Activated T-cell treated with anti-CD3 and anti-CD28 coated beads for 48 hours (primary cell): ENCODE measurements at places on chromosomes 4 and X.

DNA sequence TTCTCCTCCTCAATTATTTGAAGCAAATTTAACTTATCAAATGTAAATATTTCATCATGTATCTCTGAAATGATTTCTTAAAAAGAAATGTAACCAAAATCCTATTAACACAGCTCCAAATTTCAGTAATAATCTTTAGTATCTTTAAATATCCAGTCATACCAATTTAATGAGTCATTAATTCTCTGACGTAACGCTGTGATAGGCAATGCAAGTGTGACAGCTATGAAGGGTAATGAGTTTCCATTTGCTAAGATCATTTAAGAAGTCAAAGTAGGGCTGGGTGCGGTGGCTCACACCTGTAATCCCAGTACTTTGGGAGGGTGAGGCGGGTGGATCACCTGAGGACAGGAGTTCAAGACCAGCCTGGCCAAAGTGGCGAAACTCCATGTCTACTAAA lies 15.6 kb downstream of the RPS3A start:
- DNase-seq, result no peak

DNA sequence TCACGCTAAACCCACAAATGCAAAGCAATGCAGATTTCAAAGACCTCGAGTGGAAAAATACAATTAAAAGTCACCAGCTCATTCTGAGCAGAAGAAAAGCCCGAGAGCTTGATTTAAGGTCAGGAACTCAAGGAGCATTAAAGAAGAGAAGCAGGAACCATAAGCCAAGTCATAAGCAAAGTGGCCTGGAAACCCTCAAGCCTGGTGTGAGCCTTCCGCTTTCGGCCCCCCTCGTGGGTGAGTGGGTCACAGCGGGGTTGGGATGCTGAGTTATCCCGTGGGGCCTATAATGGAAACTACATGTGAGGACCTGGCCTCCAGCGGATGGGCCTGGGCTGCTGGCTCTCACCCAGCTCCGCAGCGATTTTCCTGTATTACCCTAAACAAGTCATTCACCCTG lies 504.3 kb downstream of the RAB28 start:
- DNase-seq, result no peak

- no peak for DNase-seq
Observed at GRCh38 chr4:42416017-42416416, 18.7 kb downstream of the SHISA3 start.

DNA sequence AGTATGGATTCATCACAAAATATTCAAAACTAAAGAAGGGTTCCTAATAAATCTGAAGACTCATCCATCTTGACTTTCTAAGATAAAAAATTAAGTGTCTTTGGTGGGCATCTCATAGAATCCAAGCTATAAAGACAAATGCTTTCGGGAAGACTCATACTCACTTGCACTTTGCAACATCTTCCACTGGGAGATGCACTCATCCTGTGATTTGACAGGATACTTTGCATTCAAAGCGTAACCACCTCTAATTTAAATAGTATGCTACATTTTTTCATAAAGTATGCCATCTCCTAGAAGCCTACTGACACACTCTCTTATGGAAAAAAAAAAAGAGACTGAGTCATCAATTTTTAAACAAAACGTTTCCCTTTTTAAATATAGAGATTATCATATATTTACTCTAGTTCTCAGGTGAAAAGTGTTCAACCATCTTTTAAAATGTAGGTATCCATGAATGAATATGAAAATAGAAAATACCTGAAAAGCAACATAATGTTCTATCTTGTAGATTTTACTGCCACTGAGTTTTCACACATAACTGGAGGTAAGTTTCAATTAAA lies 119.6 kb downstream of the KLHL13 start:
- DNase-seq, result no peak

- DNase-seq, result peak; percentile 20
Observed at GRCh38 chrX:151359931-151360871, 36.8 kb upstream of the VMA21 start.

- no peak for DNase-seq
Observed at GRCh38 chr4:53453385-53453784, 75.9 kb downstream of the FIP1L1 start.
